Right lung (tissue), 10 donors: ENCODE measurements at places on chromosomes 5 and 9. TPM values are rescaled to one million over a fixed set of nuclear protein-coding genes. Genes with fewer than 3 reads are reported as not detected.

PCDHGA7 gene
- 1.7 TPM for polyA plus RNA-seq

SLC6A19 gene
- polyA plus RNA-seq: not detected

SLC34A1 gene
- polyA plus RNA-seq: 0.51 TPM

PRSS3 gene
- polyA plus RNA-seq: 0.29 TPM

CDX1 gene
- 0.13 TPM for polyA plus RNA-seq

PKN3 gene
- polyA plus RNA-seq: 12.8 TPM

SPINK7 gene
- polyA plus RNA-seq: 0.33 TPM

CEL gene
- polyA plus RNA-seq: 1.8 TPM
